Hippocampal formation (tissue), 2 donors: ENCODE measurements at places on chromosomes 5 and 9.

DNA sequence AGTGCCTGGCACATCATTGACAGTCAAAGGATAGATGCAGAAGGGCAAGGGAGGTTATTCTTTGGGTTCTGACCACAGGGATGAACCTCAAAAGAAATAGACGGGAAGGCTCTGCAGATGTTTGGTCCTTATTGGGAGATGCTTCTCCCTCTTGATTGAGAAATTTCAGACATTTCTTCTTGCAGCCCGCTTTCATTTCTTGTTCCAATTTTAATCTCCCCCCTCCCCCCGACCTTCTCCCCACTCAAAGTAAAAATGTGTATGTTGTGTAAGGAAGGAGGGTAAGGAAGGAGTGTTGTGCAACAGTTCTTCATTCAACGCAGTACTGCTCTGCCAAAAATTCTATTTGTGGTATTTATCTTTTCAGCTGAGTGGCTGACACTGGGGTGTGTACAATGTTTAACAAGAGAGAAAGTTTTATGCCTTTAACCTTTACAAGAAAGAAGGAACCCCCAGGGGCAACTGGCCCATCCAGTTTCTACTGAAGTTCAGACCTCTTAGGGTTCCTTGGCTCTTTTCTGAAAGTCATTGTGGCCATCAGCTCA lies 46.3 kb upstream of the TNFSF15 start:
- DNase-seq = no peak

DNA sequence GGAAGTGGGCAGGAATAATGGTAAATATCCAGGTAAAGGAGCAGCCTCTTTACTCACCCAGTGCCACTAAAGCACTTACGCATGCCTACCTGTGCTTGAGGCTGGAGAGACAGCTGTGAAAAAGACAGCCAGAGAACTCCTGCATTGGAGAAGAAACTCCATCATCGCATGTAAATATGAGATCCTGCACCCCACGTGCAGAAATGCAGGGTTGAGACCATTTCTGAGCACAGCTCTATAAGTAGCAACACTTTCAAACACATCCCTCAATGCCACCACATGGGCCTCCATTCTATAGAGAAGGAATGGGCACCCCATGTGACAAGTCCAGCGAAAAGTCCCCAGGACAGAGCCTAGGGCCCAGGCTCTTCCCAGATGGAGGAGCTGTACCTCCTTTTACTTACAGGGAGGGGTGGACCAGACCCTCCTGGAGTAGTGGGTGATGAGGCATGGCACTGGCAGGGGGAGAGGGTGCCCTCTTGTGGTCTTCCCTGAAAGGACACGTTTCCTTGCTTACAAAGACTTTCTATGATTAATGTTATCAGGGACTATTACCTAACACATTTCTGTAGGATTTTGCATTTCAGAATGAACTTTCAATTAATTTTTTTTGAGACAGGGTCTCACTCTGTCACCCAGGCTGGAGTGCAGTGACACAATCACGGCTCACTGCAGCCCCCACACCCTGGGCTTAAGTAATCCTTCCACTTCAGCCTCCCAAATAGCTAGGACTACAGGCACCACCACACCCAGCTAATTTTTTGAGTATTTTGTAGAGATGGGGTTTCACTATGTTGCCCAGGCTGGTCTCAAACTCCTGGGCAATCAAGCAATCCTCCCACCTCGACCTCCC lies 55.3 kb upstream of the IL17B start:
- DNase-seq = peak; percentile 16

- DNase-seq = peak; percentile 75
Observed at GRCh38 chr9:120914396-120914795, 12.2 kb downstream of the TRAF1 start.

GRCh38 chr9:134396258-134396742 lies 70.0 kb downstream of the RXRA start:
- DNase-seq = no peak

DNA sequence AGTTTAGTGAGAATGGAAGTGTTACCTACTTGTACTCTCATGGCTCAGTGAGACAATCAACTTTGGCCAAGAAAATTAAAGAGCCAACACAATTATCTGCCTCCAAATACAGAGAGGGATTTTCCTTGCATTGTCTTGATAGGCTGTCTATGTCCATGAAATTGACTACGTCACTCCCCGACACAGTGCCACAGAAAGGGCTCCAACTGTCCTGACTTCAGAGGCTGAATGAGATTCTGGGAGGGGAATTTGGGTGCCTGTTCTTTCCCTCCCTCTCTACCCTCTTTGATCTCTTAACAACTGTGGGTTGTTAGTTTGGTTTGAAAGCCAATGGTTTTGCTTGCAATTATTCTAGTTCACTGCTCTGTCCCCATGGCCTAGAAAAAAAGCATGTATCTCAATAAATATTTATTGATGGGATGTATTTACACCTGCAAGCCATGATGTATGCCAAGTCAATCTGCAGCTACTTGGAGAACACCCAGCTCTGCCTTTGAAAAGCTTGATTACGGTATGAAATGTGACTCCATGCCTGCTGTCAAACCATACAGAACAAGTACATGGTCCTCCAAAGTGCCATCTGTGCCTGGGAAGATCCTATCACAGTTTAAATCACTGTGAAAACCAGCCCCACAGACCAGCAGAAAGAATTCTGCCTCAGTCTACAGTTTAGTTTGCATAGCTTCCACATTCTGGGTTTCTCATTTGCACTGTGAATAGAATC lies 37.3 kb downstream of the CAPSL start:
- no peak for DNase-seq

DNA sequence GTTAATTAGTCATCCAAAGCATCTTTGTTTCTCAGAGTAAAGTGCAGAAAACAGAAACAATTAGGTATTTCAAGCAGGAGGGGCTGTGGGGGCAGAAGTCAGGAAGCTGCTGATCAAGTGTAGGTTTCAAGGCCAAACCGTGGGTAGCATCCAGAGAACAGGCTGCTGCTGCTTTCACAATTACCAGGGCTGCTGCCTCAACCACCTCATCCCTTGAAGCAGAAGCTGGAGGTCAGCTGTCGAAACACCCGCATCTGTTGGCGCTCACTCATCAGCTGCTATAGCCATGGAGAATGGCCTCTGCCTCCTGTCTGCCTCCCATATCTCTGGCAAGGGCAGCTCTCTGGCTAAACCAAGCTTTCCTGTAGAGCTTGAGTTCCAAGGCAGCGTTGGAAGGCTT lies 122.9 kb upstream of the OSMR start:
- DNase-seq = no peak

- no peak for DNase-seq
Observed at GRCh38 chr9:98540476-98540875, 168.3 kb downstream of the GABBR2 start.

DNA sequence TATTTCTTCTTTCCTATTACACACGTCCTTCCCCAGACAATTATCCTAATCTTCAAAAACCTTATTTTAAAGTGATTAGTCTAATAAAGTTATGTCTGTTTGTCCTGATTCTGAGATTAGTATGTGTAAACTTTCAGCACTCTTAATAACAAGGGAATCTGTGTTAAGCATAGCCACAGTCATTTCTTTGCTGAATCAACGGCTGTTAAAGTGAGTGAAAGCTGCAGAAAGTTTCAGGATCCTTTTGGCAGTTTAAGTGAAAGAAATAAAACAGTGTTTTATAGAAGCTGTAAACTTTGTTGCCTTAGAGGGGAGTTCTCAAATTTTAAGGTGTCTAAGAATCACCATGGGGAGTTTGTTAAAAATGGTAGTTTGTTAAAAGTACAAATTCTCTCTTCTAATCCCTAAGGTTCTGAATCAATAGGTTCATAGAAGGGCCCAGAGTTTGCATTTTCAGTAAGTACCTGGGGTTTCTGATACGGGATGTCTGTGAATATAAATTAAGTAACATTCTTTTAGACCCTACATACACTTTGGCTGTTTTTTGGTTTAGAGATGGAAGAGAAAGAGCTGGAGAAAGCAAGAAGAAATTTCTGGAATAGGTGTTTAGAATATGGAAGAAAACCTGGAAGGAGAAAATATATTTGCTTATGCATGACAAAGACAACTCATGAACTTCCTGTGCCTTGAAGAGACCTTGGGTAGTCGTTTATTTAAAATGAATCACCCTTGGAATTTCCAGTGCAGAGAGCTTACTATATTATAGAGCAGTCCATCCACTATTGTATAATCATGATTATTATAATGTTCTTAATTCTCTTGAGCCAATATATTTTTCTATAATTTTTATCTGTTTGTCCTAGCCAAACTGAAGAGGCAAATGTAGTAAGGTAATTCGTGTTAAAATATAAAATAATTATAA lies 45.7 kb downstream of the SCAMP1 start:
- DNase-seq = no peak

DNA sequence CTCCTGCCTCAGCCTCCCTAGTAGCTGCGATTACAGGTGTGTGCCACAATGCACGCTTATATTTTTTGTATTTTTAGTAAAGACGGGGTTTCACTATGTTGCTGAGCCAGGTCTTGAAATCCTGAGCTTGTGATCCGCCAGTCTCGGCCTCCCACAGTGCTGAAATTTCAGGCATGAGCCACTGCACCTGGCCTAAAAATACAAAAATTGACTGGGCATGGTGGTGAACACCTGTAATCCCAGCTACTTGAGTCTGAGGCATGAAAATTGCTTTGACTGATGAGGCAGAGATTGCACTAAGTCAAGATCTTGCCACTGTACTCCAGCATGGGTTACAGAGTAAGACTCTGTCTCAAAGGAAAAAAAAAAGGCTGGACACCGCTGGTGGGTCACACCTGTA lies 13.1 kb upstream of the DYNC2I2 start:
- no peak for DNase-seq
